CD4-positive, alpha-beta T cell (primary cell): ENCODE measurements at places on chromosomes 7 and 10.

- no peak for DNase-seq
These were observed 40.4 kb downstream of the MTURN start for GRCh38 chr7:30175180-30175579.

DNA sequence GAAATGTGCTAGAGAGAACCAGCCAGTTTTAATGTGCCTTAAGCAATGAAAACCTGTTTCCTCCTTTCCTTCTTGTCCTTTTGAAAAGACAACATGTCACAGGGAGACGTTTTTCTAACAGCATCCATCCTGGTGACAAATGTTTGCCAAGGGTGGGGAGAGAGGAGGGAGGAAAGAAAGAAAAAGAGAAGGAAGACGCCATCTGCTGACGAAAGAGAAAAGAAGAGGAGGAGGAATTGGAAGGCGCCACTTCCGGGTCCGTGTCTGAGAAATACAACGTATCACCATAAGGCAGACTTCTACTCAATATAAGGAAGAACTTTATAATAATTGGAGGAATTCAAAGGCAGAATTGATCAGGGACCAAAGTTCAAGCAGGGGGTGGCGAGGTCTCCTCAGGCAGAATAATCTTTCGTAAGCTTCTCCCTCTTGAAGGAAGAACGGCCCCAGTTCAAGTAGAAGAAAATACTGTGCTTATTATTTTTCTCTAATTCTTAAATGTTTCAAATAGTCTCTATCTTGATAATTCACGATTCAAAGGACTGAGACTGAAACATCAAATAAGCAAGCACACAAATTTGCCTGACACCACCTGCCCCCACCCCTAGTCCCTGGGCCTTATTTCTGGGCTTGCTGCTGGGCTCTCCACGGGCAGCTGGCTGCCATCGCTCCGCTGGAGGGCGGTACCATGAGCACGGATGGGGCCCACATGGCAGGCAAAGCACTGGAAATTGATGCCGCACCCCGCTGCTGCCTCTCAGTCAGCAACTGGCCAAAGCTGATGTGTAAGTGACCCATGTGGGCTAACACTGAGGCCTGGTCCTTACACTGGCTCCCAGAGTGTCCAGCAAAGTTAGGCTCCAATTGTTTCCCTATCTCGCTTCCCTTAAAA lies 273.7 kb upstream of the KLF14 start:
- DNase-seq, result peak; percentile 82

DNA sequence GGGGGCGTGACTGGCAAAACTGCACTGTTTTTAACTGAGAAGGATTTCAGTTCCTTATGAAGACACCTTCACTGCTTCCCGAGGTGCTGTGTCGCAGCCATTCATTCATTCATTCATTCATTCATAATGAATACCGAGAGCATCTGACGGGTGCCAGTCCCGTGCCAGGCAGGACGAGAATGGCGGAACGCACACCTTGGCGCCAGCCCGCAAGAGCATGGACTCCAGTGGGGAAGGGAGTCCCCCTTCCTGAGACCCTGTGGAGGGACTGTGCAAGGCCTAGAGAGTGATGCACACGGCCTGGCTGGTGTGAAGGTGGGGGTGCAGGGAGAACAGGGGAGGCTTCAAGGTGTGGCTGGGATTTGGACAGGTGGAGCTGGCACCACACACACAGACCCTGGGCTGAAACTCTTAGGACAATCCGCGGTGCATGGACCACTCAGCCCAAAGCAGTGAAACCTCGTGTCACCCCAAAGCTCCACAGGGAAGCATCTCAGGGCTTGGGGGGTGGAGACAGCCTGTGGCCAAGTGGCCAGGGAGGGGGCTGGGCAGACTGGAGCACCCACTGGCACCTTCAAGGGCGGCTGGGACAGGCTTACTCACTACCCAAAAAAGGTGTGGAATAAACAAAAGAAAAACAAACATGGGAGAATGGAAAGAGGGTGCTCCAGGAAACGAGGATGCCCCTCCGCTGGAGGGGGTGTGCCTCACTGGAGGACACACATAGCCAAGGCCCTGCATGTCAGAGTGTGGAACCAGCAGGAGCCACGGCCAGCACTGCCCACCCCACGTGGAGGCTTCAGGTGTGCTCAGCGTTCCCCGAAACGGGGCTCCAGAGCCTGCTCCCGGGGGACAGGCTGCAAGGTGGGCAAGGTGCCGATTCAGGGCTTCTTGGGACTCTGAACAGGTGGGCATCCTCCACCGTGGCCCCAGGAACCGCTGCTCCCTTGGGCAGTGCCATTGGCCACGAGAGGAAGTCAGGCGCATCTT lies 37.7 kb downstream of the EBF3 start:
- DNase-seq, result no peak

DNA sequence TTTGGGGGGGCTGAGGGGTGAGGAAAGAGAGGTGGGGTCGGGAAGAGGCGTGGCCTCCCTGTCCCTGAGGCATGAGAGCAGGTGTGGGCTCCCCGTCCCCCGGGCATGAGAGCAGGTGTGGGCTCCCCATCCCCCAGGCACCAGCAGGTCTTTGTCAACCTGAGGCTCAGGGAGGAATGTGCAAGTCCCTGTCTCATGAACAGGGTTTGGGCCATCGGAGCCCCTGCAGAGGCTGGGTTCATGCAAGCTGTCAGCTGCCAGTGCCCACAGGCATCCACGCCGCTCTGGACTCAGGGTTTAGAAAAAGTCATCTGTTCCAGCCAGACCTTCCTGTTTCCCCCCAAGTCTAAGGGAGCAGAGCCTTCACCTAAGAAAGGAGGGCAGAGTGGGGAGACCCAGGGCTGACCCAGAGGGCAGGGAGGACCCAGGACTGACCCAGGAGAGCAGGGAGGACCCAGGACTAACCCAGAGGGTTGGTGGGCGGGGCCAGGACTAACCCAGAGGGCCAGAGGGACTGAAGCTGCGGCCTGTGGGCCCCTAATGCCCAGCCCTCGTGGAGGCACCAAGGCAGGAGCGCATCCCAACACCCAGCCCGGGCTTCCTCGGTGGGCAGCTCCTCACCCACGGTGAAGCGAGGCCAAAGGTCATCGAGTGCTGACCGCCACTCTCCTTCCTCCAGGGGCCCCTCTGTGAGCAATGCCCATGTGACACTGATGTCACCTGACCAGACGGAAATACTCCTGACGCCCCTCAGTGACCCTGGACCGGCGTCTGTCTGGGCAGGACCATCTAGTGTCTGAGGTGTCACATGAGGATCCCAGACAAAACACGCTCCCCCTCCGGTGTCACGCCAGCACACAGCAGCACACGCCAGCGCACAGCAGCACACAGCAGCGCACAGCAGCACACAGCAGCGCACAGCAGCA lies 28.9 kb upstream of the GPR146 start:
- DNase-seq, result no peak

DNA sequence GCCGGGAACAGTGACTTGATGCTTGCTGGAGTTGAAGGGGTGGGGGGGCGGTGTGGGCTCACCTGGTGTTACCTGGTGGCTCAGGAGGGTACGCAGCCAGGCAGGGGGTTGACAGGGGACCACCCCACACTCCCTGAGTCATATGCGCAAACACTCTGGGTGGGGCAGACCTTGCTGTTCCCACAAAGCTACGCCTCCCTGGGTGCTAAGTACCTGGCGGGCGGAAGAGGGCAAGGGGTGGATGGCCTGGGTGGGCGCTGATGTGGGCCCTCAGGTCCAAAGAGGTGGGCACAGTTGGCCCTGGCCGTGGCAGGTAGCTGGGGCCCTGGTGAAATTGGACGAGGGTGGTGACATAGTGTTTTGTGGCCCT lies 13.9 kb downstream of the STX1A start:
- no peak for DNase-seq

DNA sequence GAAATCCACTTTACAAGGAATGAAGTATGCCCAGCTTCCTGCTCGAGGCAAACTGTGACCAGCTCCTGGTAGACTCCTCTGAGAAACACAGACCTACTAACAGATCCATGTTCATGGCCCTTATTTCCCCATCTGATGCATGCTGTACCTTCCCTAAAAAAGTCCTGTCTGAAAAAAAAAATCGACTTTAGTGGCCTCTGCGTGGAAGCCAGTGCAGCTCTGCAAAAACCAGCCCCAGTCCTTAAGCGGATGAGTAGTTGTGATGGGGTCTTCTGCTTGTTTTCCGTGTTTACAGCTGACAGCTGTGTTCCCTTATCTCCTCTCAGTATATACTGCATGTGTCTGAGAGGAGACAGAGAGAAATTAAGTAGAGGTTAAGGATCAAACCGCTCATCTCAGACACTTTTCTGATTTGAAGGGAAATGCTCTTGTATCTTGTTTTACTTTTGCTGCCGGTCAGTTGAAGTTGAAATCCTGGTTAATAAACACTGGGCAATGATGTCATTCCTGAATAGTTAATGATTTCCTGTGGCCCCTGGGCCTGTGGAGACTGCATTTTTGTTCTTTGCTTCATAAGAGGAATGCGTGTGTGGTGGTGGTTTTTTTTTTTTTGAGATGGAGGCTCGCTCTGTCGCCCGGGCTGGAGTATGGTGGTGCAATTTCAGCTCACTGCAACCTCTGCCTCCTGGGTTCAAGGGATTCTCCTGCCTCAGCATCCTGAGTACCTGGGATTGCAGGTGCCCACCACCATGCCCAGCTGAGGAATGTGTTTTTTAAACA lies 67.6 kb downstream of the DOCK1 start:
- no peak for DNase-seq

DNA sequence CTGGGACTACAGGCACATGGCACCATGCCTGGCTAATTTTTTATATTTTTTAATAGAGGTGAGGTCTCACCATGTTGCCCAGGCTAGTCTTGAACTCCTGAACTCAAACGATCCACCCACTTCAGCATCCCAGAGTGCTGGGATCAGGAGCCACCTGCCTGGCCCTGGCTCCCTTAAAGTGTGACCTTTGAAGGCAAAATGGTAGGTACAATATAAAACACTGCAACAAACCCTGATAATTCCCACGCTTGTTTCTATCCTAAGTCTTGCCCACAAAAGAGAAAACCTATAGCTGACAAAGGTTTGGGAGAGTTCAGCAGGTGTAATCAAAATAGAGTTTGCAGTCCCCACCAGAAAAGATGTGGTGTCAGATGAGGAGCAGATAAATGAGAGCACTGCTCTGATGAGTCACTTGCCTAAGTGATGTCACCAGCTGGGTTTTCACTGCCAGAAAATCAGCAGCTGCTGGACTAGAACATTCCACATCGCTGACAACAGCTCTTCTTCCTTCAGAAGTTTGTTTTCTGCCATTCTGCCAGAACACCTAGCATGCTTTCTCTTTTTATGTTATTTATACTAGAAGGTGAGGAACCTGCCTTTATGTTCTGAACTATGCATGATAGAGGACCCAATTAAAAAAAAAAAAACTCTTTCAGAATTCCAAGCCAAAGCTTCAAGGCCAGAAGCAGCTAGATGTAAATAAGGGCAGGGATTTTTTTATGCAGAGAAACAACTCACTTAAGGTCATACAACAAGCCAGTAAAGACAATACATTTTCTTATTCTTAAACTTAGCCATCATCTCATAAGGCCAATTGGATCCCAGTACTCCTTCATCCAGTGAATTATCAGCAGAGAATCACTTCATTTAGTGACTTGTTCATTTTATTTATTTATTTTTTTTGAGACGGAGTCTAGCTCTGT lies 18.0 kb downstream of the PURB start:
- DNase-seq, result no peak

- no peak for DNase-seq
These were observed 30.0 kb upstream of the PRKAR2B start for GRCh38 chr7:107014387-107015023.

DNA sequence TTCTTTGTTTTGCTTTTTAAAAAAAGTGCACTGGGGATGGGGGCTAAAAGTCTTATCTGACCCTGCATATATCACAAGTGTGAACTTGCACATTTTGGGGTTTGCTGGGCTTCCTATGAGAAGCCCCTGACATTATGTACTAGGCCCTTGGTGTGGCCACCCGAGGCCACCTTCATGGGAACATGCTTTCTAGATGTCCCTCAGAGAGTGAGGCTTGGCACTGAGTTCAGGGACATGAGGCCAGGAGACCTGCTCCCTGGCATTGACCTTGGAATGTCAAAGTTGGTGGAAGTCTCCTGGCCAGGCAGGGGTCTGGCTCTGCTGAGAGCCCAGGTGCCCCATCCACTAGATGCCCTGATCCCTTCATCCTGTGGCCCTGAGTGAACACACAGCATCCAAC lies 536.2 kb downstream of the TCERG1L start:
- DNase-seq, result no peak

DNA sequence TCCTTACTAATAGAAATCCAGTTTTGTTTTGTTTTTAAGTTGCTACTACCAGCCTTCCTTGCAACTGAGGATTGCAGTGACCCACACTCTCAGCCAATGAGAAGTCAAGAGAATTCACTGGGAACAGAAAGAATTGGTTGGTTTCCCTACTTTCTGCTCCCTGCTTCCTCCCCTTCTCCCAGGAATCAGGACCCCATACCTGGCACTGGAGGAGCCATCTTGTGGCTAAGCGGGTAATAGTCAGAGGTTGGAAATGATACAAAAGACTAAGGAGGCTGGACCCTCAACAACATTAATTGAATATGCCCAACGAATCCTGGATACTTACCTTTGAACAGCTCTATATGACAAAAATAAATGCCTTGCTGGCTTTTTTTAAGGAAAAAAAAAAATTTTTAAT lies 6.3 kb downstream of the TMEM176A start:
- DNase-seq, result no peak

DNA sequence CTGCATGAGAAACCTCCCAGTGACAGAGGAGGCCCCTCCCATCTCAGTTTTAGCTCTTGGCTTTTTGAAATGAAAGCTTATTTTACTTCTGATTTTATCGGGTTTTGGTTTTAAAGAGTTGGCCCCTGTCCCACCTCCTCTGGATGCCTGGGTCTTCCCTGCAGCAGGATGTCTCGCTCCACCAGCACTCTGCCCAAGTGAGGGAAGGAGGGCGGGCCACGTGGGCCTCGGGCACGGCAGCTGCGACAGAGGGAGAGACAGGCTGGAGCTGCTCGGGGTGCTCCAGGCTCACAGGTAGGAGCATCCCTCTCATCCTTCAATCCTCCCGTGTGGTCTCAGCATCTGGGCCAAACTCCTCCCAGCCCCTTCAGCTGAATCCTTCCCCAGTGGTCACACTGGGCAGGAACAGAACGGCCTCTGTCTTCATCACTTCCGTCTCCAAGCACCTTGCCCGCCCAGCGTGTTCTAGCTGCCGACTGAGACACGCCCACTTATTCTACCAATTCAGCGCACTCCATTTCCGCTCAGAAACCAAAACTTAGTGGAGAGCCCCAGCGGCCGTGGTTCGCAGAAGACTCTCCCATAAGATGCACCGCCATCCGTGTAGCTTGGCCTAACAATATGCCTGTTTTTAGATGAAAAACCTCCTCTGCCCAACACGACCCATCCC lies 222.9 kb downstream of the GLRX3 start:
- DNase-seq, result no peak

GRCh38 chr10:13191362-13191761 lies 30.0 kb downstream of the MCM10 start:
- no peak for DNase-seq
